HCT116 (cell line): ENCODE measurements at places on chromosomes 7 and 10. TPM values are rescaled to one million over a fixed set of nuclear protein-coding genes. Genes with fewer than 3 reads are reported as not detected.

The SAMD9L gene
- 0.15 TPM for total RNA-seq

The GIMAP7 gene
- 0.25 TPM for total RNA-seq

The ZNF92 gene
- total RNA-seq = 9.4 TPM

The TBATA gene
- total RNA-seq = not detected

The EPHB4 gene
- 61.1 TPM for total RNA-seq

The BMPER gene
- not detected for total RNA-seq

The PNLIPRP1 gene
- total RNA-seq = 1.6 TPM

The IL2RA gene
- 0.59 TPM for total RNA-seq

The AMPH gene
- not detected for total RNA-seq

The SLC29A4 gene
- total RNA-seq = 24.5 TPM

The TMEM236 gene
- total RNA-seq = 0.07 TPM
